Mesenchymal stem cell (in vitro differentiated cells and primary cell): ENCODE measurements at places on chromosomes 12 and 14.
A peak's percentile ranks its signal among the peaks of the same experiment; 100 is the strongest.

DNA sequence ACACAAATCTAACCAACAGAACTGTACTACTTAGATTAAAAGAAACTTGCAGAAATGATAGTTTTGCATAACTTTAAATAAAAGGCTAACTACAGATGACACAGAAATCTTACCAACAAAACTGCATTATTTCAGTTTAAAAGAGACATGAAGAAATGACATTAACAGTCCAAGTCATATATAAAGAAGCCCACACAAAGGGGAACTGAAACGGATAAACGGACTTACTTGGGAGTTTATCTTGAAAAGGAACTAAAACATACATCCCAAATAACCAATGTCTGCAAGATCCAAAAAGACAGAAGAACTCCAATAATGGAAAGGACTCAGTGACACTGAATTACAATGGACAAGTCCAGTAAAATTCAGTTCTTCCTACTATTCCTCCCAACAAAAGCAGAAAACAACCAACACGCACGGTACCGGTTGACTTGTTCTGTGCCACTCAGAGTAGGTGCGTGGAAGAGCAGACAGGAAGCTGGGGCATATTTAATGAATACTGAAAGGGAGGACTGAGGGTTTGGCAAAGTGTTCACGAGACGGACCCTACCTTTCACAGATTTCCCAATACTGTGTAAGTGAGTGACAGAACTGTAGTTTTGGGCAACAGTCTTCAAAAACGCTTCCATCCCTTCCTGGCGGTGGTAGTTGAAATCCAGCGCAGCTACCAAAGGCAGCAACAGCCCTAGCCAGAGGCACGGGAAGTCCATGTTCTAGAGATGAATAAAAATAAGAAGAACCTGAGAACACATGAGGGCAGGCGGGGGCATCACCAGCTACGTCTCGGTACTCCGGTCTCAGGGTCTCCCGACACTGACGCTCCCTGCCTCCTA is 627 bp downstream of the CPM start:
- DNase-seq, result peak; percentile 25

- DNase-seq, result no peak
Measured at GRCh38 chr12:85369365-85370154, 89.5 kb downstream of the ALX1 start.

GRCh38 chr14:88496414-88496813 is 58.4 kb downstream of the PTPN21 start:
- DNase-seq, result no peak

DNA sequence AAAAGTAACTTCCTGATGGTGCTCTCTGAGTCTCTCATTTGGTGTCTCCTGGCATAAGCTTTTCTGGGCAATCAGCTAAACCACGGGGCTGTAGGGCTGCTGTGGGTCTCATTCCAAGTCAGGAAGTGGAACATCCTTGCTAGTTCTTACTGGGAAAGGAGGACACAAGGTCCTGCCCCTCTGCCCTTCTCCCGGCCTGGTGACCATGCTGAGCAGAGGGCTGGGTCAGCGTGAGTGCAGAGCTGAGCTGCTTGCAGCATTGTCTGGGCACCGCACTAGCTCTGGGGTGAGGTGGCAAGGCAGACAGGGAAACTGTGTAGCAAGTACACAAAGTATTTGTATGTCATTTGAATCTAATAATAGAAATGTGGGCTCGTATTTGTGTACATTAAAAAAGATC is 45.0 kb upstream of the ASPG start:
- DNase-seq, result no peak

GRCh38 chr12:128033473-128033872 is 233.5 kb upstream of the TMEM132C start:
- DNase-seq, result no peak

GRCh38 chr12:5593086-5593485 is 161.2 kb downstream of the NTF3 start:
- DNase-seq, result no peak

DNA sequence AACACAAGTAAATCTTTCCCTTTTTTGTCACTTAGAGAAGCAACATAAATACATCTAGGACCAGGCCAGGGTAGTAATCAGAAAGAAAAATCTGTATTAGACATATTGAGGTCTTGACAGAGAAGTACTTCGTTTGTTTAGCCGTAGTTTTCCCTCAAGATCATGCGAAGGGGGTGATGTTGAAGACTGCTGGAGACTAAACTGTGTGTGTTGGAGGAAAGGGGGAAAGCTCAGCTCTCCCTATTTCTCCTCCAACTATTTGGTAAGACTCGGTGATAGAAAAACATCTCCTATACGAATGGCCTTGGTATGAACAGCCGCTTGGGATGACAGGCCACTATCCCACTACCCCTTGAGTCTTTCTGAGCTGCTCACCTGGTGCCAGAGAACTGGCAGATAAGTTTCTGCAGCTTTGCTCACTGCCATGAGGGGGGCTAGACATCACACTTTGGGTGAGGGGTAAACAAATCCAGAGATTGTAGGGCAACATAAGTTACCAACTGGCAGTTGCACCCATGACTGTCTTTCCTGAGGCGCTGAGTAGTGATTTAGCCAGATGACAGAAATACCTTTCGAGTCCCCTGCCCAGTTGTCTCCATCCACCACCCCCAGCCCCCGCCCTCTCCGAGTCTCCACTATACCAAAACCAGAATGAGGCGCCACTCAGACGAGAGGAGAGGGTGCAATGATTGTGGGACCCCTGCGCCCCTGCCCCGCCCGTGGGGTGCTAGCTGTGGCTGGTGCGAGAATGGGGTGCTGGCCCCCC is 685 bp downstream of the VAMP1 start:
- peak; percentile 10 for DNase-seq

- no peak for DNase-seq
Measured at GRCh38 chr12:89319606-89320005, 32.7 kb downstream of the DUSP6 start.

DNA sequence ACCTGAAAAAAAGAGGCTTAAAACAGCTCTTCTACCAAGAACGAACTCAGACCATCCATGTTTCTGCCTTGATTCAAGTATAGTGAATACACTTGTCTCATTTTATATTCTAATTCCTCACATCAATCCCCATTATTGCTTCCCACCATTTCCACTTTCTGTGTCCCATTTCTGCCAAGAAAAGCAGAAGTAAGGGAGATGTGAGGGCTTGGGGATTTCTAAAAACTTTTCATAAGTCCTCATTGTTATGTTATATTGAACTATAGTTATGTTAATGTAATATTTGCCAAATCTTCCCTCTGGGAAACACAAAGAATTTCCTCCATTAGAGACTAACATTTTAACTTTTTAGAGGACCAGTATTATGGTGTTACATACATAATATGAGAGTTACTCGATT is 48.2 kb upstream of the PSMA6 start:
- no peak for DNase-seq

DNA sequence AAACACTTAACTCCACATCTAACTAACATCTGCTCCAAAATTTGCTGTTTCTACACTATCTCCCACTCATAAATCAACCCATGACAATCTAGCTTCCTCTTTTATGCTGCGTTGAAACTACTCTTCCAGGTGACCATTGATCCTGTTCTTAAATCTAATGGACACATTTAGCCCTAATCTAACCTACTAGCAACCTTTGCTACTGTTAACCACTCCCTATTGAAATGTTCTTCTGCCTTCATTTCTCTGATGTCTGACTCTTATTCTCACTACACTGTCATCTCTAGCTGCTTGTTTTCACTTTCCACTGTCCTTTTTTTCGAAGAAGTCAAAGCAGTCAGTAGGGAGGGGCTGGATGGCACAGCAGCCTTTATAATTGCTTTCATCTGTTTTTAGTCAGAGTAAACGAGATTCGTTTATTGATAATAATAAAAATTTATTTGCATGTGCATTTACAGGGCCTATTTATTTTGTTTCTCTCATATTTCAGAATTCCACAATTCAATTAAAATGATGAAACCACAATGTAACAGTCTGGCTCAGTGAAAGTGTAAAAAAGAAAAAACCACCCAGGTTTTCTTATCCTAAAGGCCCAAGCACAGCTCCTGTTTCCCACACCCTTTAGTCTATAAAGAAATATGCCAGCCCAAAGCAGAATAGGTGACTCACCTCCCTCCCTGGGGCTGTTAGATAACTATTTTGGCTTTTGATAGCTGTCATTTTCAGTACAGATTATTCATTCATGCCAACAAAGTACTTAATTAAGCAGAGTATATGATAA is 44.9 kb downstream of the ATP2B1 start:
- peak; percentile 22 for DNase-seq

- no peak for DNase-seq
Measured at GRCh38 chr12:113819495-113819894, 146.6 kb downstream of the RBM19 start.

GRCh38 chr14:72063761-72064282 is 131.6 kb downstream of the RGS6 start:
- DNase-seq, result no peak

- DNase-seq, result no peak
Measured at GRCh38 chr14:58540749-58541632, 96.8 kb upstream of the DACT1 start.
